Endothelial cell (in vitro differentiated cells): ENCODE measurements at places on chromosomes 7 and 10.

- H3K27me3 ChIP-seq: peaks cover 3% of the 10 kb centered on the region
- peaks cover 43% of the 10 kb centered on the region for H3K36me3 ChIP-seq
Observed at GRCh38 chr10:3774018-3774813, 10.8 kb downstream of the KLF6 start.

DNA sequence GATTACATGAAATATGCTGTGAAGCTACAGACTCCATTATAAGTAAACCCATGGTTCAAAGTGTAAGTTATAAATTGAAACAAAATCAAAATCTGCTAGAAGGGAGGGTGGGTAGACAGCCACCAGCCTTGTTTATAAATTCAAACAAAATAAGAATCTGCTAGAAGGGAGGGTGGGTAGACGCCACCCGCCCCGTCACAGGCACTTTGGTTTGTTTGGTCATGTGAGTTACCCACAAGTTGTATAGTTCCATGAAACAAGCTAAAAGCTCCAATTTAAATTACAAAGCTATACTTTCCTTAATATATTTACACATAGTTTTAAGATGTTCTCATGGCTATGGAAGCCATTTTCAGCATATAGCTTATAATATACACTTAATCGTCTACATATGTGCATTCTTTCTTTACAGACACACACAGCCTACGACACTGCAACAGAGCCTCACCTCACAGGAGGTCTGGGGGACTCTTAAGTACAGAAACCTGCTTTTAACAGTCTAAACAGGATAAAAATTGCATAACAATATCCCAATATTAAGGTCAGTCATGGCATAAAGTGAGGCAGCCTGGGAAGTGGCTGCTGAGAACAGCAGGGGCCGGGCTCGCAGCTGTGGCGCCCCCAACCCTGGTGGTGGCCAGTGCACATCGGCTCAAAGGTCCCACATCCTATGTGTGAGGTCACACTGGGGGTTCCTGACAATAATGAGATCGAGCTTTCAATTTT lies 28.1 kb upstream of the NCAPG2 start:
- peaks cover 6% of the 10 kb centered on the region for H3K4me1 ChIP-seq
- H3K4me3 ChIP-seq: no peak overlapping the region
- peaks cover 3% of the 10 kb centered on the region for H3K27me3 ChIP-seq
- no peak overlapping the region for H3K27ac ChIP-seq
- DNase-seq: no peak

GRCh38 chr7:81062755-81063154 lies 143.9 kb upstream of the SEMA3C start:
- no peaks in the 10 kb centered on the region for H3K27me3 ChIP-seq
- H3K4me3 ChIP-seq: no peak overlapping the region
- no peak overlapping the region for H3K27ac ChIP-seq
- H3K4me1 ChIP-seq: no peaks in the 10 kb centered on the region

DNA sequence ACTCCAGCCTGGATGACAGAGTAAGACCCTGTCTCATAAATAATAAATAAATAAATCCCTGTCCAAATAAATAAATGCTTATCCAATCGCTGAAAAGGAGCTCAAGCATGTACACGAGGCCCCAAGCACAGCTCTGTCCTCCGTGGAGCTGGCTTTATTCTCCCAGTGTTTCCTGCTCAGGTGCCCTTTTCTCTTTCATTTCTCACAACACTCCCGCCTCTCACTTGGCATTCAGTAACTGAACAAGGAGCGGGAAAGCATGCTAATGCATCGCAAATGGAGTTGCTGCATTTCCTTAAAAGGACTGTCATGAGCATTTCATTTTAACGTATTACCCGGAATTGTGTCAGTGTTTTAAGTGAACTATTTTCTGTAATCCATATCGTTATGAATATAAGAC lies 210.9 kb upstream of the C7orf33 start:
- H3K4me1 ChIP-seq: no peaks in the 10 kb centered on the region
- no peaks in the 10 kb centered on the region for H3K36me3 ChIP-seq
- no peak overlapping the region for H3K27ac ChIP-seq
- no peak overlapping the region for H3K4me3 ChIP-seq
